ENCODE measurements at places on chromosomes 4 and X. TPM values are rescaled to one million over a fixed set of nuclear protein-coding genes. Genes with fewer than 3 reads are reported as not detected.

NR0B1 gene
- not detected for total RNA-seq

COPS4 gene
- total RNA-seq: 21.3 TPM

PARM1 gene
- 22.6 TPM for total RNA-seq

HERC6 gene
- total RNA-seq: 27.6 TPM

GRPR gene
- total RNA-seq: 0.77 TPM

PPARGC1A gene
- 1.5 TPM for total RNA-seq

TACR3 gene
- not detected for total RNA-seq

TXLNG gene
- total RNA-seq: 12.9 TPM

BBS12 gene
- 9.9 TPM for total RNA-seq

PABPC1L2A gene
- total RNA-seq: not detected

RAB39B gene
- total RNA-seq: not detected
